ENCODE measurements at places on chromosomes 4 and X. TPM values are rescaled to one million over a fixed set of nuclear protein-coding genes. Genes with fewer than 3 reads are reported as not detected.

Gene ASB11
- not detected for total RNA-seq

Gene CXorf49
- not detected for total RNA-seq

Gene PDLIM3
- total RNA-seq: 0.59 TPM

Gene ENPEP
- 0.37 TPM for total RNA-seq

Gene MAGEA10
- total RNA-seq: not detected

Gene DCAF4L1
- total RNA-seq: under 0.01 TPM

Gene EXOC1L
- total RNA-seq: not detected

Gene PNCK
- total RNA-seq: not detected

Gene MAGED4B
- total RNA-seq: 5.1 TPM

Measured in subcutaneous preadipocyte (primary cell).